ENCODE measurements at places on chromosomes 2 and 18.

- peak; percentile 84 for DNase-seq
These were observed 608 bp downstream of the CDH7 start for GRCh38 chr18:65751155-65752085.

DNA sequence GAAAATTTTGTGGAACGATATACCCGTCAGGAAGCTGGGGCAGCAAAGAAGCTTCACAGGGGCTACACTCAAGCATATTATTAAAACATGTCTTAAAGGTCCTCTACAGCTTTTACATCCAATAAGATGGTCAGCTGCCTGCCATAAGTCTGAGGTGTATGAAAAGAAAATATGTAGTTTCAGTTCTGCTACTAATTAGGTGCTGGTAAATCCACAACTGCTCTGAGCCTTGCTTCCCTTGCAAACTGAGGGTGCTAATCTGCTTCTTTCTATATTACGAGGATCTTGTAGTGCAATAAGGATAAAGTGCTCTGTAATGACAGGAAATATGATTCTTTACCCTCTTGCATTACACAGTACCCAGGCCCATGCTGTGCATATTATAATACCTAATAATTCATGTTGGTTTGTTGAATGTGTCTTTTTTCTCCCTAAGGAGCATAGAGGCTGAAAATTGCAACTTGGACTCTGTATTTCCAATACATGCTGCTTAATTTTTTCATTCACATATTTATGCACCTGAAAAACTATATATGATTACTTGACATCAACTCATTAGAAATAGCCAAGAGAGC lies 14.5 kb upstream of the SLC8A1 start:
- no peak for DNase-seq

DNA sequence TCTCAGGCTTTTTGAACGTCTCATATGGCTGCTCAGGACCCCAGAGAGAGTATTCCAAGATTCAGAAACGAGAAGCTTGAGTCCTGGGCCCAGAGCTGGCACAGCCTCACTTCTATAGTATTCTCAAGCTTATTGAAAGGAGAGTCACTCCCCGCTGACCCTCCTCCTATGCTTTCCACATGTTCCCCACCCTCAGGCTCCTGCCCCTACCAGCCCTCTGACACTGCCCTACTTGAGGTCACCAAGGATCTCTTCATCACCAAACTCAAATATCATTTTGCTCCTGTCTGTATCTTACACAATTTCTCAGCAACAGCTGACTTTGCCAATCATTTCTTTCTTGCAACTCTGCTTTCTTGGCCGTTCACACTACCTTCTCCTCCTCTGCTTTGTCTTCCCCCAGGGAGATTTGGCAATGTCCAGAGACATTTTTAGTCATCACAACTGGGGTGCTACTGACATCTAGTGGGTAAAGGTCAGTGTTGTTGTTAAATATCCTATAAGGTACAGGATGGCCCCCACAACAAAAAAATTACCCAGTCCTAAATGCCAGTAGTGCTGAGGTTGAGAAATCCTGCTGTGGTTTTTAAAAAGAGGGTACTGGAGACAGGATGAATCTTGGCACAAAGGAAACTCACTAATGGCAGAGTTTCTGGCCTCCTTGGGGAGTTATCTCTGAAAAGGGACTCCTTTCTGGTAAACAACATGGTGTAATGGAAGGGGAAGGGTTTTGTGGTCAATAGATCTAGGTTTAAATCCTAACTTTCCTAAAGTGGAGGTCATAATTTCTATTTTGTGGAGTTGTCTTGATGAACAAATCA lies 26.9 kb upstream of the INSIG2 start:
- no peak for DNase-seq

DNA sequence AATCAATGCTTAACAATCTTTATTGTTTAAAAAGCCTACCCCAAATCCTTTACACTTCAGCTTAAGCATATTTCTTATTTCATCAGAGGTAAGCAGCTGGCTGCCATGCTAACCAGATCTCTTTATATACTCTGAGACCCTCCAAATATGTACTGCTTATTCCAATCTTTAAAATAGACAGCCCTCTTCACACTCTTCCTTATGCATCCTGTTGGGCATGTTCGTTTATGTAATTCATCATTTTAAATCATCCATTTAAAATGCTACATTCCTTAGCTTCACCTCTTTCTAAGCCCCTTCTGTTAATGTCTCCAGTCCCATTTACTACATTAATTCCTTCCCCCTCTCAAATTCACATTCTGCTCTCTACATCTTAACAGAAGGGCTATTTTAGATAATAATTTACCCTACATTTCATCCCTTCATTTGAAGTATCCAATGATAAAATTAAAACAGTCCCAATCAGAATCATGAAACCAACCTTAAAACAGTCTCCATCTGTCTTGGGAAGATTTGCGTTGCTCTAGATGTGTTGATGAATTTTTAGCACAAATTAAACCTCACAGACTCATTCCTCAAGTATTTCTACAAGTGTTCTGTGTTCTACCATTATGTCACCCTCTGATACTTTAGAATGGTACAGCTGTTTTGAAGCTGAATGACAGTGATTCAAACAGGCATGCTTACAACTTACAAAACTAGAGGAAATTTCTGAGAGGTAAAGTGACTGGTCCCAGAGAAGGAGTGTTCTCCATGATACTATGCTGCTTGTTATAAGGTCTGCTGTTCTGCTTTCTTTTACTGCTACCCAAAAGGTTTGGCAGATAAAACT lies 59.1 kb downstream of the ZNF385B start:
- no peak for DNase-seq

DNA sequence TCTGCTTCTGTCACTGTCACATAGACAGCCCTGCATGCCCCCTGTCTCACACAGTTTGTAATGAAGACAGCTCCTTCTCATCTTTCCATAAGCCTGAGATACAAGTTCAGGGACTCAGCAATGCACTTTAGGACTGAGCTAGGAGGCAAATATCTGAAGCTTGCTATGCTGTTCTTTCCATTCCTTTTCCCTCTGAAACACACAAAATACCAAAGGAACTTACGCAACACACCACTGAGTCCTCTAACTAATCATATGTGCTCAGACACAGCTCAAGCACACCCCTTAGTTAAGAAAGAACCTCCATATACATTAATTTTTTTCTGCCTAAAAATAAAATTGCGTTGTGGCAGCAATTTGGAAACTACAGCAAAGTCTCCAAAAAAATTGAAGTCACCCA lies 17.9 kb downstream of the SERPINB8 start:
- DNase-seq: no peak

- peak; percentile 65 for DNase-seq
These were observed 765 bp upstream of the ID2 start for GRCh38 chr2:8680822-8681760.

- no peak for DNase-seq
These were observed 13.3 kb downstream of the LIMS2 start for GRCh38 chr2:127661949-127662510.

- DNase-seq: peak; percentile 32
These were observed at the start of gene ADCY3 for GRCh38 chr2:24920098-24920808. Gene ADCY3, minus strand, starts transcription at chr2:24920237. Its CDS starts 1,250 bp downstream, at chr2:24918987.

- DNase-seq: no peak
These were observed 21.1 kb downstream of the HDAC4 start for GRCh38 chr2:239379641-239380170.

DNA sequence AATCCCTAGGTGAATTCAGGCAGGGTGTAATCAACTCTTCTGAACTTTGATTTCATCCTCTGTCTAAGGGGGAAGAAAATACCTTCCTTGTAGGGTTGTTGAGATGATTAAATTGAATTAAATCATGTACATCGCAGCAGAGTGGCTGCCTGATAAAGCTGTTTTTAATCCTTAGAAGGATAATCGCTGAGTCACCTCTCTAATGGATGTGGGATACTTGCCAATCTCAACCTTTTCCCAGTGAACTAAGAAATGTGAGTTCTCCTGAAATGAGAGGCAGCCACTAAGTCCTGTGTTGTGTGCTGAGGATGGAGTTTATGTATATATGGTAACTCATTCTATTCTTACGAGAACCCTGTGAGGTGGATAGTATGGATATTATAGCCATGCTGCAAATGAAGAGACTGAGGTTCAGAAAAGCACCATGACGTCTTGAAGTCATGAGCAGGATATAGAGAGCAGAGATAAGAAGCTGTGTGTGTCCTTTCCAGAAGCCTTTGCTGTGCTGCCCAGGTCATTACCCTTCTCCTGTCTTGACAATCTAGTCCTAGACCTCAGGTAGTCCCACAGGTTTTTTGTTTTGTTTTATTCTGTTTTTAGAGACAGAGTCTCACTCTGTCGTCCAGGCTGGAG lies 93.3 kb downstream of the HNRNPLL start:
- no peak for DNase-seq

- no peak for DNase-seq
These were observed 495.8 kb downstream of the METTL4 start for GRCh38 chr18:2075499-2075898.

GRCh38 chr2:155679647-155680046 lies 652.9 kb downstream of the NR4A2 start:
- no peak for DNase-seq

- no peak for DNase-seq
These were observed 14.2 kb downstream of the SPHKAP start for GRCh38 chr2:228167290-228167689.

- DNase-seq: no peak
These were observed 519.5 kb downstream of the NRXN1 start for GRCh38 chr2:50512397-50512796.

DNA sequence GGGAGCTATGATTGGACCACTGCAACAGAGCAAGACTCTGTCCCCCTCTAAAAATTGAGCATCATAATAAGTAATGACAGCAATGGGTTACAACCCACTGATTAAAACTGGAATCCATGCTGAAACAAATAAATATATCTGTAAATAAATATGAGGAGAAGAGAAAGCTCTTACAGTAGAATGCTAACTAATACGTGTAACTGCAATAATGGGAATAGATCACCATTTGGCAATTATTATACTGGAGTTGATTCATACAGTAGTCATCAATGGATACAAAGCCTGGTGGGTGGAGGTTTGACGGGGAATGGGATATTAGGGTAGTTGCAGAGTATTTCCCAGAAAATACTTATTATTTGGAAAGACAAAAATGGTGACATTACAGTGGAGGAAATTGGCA lies 6.1 kb upstream of the INO80B start:
- DNase-seq: no peak

- no peak for DNase-seq
These were observed 41.5 kb downstream of the SUCLG1 start for GRCh38 chr2:84417453-84418145.

DNA sequence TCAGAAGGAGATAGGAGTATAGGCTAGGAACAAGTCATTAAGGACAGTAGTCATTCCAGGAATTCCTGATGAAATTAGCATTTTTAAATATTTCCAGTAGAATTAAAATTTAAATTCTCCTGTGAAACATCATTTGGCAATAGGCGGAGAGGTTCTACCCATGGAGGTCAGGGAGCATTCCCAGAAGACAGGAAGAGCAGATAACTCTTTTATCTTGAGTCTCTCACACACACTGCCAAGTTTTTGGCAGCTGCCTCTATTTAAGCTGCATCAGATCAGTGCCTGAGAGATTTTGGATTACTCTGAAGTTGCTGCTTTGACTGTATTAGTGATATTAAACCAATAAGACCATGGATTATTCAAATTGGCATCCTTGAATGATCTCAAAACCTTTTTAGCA lies 714.7 kb downstream of the EPHA4 start:
- DNase-seq: no peak

GRCh38 chr18:28120828-28121515 lies 56.0 kb downstream of the CDH2 start:
- no peak for DNase-seq

DNA sequence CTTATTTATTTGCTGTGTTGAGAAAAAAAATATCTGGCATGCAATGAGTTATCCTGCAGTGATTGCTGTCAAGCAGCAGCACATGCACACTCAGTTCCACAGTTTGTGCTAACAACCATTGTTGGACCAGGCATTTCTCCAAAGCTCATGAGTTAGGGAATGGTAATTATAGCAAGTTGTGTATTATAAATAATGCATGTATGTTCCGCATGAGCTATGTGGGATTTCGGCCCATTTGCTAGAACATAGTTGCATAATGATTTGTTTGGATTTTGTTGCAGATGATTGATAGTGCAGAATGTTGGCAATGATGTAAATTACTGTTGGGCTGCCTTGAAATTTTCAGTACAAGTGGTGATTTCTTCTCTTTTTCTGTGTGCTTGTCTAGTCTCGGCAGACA lies 10.7 kb downstream of the KCNJ3 start:
- no peak for DNase-seq

DNA sequence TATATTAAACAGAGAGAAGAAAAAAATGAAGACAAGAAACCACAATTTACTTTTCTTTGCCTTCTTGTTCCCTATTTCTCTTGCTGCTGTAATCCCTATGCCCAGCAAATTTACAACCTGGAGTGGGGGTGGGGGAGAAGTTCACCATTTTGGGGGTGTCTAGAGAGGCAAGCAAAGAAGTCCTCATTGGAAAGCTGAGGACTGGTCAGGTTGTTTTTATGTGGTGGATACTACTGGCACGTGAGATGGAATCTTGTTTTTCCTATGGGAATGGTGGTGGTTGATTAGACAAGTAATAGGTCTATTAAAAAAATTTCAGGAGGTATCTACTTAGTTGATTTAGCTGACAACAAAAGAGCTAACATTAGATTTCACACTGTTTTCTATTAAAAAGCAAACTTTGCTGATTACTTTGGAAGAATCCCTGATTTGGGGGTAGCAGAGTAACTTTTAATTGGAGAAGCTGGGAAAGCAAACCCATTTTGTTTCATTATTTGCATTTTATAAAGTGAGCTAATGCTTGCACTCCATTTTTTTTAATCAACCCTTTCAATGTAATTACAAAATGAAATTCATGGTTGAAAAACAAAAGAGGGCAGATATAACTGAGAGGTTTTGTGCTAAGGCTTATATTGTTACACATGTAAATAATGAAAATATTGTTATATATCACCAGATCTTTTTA lies 6.0 kb downstream of the POU3F3 start:
- DNase-seq: no peak

GRCh38 chr2:120477831-120478481 lies 132.0 kb downstream of the INHBB start:
- DNase-seq: no peak

DNA sequence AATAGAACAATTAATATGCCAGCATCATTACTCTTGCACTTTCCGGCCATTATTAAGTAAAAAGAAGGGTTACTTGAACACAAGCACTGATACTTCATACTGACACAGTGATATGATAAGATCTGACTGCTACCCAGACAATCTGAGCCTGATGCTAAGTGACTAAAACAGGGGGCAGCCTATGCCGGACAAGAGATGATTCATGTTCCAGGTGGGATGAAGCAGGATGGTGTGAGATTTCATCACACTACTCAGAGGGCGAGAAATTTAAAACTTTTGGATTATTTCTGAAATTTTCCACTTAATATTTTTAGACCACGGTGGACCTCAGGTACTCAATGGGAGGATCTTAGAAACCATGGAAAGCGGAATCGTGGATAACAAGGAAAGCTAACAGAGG lies 61.7 kb downstream of the LIPG start:
- DNase-seq: no peak

GRCh38 chr18:79953971-79954651 lies 2.7 kb upstream of the SLC66A2 start:
- DNase-seq: no peak

DNA sequence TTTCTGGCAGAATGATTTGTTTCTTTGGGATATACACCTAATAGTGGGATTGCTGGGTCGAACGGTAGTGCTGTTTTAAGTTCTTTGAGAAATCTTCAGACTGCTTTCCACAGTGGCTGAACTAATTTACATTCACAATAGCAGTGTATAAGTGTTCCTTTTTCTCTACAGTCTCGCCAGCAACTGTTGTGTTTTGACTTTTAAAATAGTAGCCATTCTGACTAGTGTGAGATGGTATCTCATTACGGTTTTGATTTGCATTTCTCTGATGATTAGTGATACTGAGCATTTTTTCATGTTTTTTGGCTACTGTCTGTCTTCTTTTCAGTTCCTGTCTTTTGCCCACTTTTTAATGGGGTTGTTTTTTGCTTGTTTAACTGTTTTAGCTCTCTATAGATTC lies 306.2 kb downstream of the KIAA1328 start:
- DNase-seq: no peak

Measured in NCI-H774 (cell line).